Stimulated activated CD4-positive, alpha-beta T cell treated with anti-CD3 and anti-CD28 coated beads, TNF-alpha, amount 100 ng/mL, for 4 hours (primary cell): ENCODE measurements at places on chromosomes 4 and X.

DNA sequence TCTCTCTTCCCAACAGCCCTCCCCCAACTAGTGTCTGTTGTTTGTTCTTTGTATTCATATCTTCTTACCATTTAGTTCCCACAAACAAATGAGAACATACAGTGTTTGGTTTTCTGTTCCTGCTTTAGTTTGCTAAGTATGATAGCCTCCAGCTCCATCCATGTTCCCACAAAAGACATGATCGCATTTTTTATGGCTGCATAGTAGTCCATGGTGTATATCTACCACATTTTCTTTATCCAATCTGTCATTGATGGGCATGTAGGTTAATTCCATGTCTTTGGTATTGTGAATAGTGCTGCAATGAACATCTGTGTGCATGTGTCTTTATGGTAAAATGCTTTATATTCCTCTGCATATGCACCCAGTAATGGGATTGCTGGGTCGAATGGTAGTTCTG, 283.9 kb upstream of the FGF13 start:
- no peak for DNase-seq

GRCh38 chr4:105225500-105225899, 78.8 kb downstream of the TET2 start:
- no peak for DNase-seq

DNA sequence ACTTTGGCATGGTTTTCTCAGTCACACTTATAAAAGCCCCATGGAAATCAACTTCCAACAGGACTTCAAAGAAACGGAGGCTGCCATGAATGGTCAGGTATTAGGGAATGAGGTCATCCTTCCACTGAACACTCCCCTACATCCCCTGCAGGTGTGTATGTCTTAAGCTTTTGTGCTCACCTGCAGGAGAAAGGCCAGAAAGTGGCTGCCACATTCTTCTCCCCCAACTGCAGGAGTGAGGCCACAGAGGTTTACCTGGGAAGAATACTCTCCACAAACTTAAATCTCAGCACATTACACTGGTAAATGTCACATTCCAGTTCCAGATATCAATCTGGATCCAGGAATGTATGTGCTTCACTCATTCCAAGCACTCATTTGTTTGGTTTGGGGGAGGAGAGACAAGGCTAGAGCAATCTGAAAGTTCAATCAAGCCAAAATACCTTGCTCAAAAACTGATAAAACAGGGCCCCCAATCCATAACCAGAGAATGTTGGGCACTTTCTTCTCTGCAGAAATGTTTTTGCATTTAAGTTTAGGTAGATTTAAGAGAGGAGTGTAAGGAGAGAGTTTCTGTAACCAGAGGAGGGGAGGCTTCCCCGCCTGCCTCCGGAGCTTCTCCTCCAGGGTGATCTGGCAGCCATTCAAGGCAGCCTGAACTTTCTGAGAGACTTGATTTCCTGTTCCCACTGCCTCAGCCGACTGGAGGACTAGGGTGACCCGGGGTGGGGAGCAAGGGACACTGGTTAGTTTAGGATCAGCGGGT, 15.4 kb downstream of the FAM9C start:
- no peak for DNase-seq

DNA sequence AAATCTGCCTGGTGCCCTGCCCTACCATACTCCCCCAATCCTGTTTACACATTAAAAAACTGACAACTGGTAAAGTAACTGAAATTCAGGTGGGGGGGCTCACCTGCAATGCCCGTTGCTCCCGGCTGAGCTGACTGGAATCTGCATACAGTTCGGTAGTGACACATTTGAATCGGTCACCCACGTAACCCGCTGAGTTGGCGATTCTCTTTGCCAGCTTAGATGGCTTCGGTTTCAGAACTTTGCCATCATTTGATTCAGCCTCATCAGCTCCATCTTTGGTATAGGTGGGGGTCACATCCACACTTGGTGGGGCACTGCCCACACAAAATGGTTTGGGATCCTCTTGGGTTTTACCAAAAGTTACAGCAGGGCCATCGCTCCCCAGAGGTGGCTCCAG, 25.5 kb downstream of the BCOR start:
- DNase-seq, result no peak

DNA sequence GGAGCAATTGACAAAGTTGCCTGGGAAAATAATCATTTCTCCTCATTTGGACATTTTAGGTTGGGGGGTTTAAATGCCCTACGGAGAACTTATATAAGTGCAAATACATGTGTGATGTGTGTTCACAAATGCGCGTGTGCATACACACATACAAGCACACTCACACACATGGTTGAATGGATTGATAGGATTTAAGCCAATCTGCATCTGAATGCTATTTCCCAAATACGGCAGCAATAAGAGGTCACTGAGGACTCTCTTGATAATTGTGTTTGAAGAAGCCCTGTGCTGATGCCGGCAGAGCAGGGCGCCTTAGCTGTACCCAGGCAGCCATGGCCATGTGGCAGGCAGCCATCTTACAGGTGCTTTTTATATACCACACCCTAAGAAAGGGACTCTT, 165.3 kb upstream of the LEF1 start:
- no peak for DNase-seq

DNA sequence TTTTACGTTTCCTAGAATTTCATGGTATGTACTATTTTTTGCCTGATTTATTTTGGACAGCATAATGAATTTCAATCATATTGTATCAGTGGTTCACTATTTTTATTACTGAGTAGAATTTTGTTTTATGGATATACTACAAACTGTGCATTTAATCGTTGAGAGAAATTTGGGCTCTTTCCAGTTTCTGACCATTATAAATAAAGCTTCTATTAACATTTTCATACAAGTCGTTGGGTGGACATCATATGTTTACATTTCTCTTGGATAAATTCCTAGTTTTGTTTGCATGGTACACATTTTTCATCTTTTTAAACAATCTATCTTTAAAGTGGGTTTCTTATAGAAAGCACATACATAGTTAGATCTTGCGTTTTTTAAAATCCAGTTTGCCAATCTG, 472.7 kb upstream of the MAGEB18 start:
- DNase-seq, result no peak

- no peak for DNase-seq
These were observed 64.1 kb downstream of the USP11 start for GRCh38 chrX:47296766-47297365.

DNA sequence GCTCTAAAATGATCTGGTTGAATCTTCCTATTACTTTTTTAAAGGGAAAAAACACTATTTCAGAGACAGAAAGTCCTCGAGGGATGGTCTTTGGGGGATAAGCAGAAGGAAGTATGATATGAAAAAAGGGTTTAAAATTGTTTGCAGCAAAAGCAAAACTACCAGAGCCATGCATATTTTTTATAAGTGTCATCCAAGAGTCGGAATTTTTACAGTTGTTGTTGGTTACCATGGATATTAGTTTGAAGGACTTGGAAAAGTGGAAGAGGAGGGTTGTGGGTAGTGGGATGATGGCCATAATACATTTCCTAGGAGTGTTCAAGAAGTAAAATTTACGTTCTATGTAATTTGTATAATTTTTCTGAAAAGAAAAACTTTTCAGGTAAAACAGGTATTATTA, 134.4 kb downstream of the PCDH7 start:
- no peak for DNase-seq

DNA sequence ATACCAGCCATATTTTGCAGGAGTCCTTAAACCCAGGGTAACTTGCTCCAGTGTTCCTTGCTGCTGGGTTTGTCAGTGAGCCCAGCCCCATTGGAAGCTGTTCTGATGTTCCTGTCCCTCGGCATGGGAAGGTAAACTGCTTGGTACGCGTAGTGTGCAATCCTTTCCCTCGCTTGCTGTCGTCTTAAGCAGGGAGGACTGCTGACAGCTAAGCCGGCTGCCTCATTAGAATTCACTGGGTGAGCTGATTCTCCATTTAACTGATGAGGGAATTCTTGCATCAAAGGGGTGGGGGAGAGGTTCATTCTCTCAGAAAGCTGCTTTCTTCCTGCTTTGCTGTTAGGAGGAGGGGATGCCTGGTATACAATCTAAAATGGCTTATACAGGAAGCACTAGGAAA, 164.6 kb downstream of the MID1IP1 start:
- DNase-seq, result no peak

DNA sequence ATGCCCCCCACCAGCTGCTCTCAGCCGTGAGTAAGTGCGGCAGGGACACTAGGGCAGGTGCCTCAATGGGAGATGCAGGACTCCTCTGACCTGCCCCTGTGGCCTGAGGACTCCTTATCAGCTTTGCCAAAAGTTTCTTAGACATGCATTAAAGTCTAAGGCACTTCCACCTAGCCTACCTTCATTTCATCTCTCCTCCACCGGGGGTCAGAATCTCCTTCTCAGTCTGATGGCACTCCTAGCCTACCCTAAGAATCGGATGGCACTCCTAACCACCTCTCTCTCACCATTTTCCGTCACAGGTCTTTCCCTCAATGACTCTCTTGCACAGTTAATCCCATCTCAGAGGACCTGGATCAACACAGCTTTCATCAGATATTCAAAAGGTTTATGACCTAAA, 85.9 kb downstream of the OTC start:
- no peak for DNase-seq

DNA sequence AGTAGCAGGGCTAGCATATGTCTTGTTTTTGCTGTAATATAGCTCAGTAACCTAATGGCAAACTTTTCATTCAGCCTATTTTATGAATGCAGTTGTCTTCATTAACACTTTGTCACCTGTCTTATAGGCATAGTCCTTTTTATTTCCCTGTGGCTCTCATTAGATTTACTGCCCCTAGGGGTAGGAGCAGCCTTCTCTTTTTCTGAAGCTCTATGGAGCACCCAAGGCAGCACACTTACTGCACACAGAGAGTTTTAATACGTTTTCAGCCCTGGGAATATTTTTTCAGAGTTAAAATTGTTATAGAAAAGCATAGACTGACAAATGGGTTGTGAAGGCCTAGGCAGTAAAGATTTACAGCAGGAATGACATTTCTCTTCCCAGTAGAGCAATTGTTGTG, 406.8 kb downstream of the TMA16 start:
- DNase-seq, result no peak

- no peak for DNase-seq
These were observed 15.8 kb downstream of the ART3 start for GRCh38 chr4:76090241-76090691.

- no peak for DNase-seq
These were observed 544.3 kb upstream of the CNKSR2 start for GRCh38 chrX:20829665-20830491.

DNA sequence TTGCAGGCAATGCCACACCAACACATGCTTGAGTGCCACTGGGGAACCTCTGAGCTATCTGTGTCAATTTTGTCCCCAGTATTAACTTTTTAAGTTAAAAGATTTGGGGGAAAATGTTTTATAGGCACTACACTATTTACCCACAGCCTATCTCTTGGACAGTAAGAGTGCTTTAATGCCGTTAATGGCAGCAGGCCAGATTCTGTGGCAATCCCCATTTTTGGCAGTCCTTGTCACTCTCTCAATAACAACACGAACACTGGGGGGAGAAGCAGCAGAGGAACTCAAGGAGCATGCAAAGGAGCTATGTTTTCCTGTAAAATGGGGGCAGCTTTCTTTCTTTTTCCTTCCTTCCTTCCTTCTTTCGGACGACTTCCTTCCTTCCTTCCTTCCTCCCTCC, 168.6 kb downstream of the NSUN7 start:
- DNase-seq, result no peak

GRCh38 chr4:17623451-17624001, 9.1 kb downstream of the MED28 start:
- no peak for DNase-seq

DNA sequence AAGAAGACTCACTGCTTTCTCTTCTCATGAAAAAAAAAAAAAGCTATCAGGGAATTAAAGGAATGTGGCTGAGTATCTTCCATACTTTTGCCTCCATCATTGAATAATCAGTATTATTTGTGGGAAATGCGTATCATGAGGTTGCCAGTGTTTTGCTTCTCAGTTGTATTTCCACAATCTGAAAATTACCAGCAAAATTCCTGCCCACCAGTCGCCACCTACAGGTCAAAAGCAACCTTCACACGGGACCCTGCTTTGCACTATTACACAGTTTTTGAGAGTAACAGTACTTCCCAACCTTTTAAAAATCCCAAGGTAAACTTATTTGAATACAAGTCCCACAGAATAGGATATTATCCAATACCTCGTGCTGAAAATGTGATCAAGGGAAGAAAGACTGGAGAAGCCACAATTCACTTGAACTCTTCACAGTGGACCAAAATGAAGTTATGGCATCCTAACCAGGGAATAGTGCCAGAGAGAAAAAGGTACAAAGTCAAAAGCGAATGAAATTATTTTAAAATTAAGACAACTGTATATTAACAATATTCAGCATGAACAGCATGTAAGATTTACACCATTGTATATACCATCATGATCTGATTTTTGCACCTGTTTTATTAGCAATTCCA, 30.4 kb downstream of the PGRMC1 start:
- no peak for DNase-seq

GRCh38 chrX:10414156-10414824, 206.1 kb downstream of the MID1 start:
- no peak for DNase-seq

DNA sequence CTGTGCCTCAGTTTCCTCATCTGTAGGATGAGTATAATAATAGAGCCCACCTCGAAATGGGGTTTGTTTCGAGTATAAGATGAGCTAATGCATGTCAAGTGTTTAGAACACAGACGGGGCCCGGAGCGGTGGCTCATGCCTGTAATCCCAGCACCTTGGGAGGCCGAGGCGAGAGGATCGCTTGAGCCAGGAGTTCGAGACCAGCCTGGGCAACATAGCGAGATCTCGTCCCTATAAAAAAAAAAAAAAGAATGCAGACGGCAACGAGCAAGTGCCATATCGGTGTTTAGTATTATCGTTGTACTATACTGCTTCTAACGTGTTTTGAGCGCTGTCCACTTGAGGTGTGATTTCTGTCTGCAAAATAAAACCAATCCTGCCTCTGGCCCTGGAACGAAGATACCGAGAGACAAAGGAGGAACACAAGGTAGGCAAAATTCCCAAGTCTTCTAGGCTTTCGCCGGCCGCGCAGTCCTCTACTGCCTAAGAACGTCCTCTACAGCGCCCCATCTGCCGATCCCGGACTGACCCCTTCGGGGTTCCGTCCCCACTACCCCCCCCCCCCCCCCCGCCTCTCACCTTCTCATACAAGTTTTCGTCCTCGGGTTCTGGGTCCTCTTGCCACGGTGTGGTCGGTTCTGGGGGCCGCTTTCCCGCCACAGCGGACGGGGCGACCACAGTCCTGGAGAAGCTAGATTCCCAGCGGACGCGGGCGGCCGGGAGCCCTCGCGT, 442 bp downstream of the NDUFB11 start:
- DNase-seq, result no peak

DNA sequence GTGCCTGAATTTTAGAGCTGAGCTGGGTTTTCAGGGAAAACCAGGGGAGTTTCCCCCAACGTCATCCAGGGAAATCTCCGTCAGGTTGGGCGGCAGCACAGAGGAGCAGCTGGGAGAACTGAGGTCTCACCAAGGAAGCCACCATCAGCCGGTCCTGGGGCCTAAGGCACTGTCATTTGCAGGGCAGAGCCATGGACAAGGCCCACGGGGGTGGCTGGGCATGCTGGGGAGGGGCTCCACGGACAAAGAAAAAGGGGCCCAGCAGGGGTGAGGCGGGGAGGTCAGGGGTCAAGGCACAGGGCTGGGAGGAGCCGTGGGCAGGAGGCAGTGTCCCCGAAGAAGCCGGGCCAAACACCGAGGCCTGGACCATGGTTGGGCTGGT, 109.8 kb downstream of the HMX1 start:
- DNase-seq, result no peak
